ENCODE measurements at places on chromosomes 12 and 14.

DNA sequence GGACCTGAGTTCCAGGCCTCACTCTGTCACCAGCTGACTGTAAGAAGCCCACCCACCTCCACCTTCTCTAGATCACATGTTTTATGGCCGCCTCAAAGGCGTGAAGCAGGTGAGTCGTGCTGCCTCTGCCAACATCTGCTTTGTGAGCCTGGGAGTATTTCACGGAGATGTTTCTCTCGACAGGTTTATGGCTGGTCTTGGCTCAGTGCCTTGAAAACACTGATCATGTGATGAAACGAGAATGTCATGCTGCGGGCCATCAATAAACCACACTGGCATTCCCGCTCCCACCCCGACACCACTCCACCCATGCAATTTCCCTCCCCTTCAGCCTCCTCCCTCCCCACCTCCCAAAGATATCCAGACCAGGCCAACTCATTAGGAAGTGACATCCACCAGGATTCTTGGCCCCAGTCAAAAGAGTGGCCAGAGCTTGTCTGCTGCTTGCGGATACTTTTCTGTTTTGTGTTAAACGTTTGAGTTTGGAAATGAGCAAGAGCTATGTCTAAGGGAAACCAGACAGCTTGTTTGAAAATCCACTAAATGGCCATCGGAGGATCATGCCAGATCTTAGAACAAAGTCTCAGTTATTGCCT, 53.8 kb upstream of the NTF3 start:
- no peaks in the 10 kb centered on the region for H3K4me1 ChIP-seq
- H3K27ac ChIP-seq = no peak overlapping the region
- H3K36me3 ChIP-seq = no peaks in the 10 kb centered on the region
- H3K27me3 ChIP-seq = no peaks in the 10 kb centered on the region

- H3K36me3 ChIP-seq = no peaks in the 10 kb centered on the region
- H3K4me3 ChIP-seq = no peak overlapping the region
- no peak overlapping the region for H3K27ac ChIP-seq
- no peak for DNase-seq
Measured at GRCh38 chr14:25340882-25341281, 290.9 kb upstream of the STXBP6 start.

DNA sequence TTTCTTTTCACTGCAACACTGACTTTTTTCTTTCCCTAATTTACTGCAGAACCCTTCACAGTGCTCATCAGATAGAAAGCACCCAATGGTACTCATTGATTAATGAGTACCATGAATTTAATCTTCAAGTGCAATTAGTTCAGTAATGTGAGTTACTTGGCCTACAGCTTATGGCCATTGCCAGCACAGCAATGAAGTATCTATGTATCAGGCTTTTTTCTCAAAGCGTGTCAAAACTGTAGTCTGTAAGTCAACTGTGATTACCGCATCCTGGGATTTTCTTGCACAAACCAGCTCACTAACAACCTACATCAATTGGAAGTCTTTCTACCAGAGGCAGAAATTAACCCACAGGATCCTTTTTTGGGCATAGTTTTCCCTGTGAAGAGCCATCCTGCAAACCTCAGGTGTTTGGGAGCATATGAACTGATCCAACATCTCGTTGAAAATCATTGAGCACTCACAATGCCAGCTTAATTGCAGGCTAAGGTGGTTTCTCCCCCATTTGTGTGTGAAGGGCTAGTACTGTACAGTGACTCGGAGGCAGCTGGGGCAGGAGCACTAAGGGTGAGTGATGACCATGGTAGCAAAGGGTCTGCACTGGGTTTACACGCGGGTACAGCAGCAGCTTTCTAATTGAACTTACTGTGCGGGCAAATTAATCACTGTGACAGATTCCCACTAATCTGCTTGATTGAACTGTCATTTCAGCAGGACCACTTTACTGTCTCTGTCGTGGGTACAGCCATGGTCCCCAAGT, 619.3 kb downstream of the SNAPC1 start:
- H3K4me3 ChIP-seq = no peak overlapping the region
- no peak for DNase-seq
- no peaks in the 10 kb centered on the region for H3K4me1 ChIP-seq

DNA sequence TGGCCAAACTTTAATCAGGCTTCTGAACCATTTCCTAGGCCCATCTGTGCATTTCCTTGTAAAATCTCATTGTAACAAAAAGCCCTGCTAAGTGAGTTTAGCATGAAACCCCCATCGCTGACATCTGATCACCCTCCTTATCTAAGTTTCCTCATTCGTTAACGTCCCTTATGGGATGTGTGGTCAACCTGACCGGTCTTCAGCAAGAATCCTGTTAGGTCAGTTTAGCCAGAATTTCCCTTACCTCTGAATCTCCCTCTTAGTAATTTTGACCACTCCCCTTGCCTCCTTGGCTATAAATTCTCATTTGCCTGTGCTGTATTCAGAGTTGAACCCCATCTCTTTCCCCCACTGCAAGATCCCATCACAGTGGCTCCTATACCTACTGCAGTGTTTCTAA, 239.3 kb downstream of the RMST start:
- H3K27ac ChIP-seq = no peak overlapping the region
- no peak for DNase-seq
- H3K4me1 ChIP-seq = no peaks in the 10 kb centered on the region
- no peak overlapping the region for H3K4me3 ChIP-seq
- H3K36me3 ChIP-seq = no peaks in the 10 kb centered on the region

DNA sequence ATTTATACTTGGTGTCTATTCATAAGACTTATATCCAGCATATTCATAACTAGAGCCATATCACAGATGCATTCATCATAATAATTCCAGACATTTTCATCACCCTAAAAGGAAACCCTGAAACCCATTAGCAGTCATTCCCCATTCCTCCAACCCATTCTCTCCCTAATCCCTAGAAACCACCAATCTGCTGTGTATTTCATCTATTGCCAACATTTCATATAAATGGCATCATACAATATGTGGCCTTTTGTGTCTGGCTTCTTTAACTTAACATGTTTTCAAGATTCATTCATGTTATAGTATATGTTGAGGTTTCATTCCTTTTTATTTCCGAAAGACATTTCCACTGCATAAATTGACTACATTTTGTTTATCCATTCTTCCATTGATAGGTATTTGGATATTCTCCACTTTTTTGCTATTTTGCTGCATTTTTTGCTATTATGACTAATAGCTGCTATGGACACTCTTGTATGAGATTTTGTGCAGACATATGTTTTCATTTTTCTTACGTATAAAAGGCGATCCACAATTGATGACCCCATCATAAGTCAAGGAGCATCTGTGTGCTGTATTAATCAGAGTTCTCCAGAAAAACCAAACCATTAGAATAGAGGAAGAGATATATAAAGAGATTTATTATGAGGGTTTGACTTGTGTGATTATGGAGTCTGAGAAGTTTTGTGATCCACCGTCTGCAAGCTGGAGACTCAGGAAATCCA, 5.1 kb upstream of the OAS2 start:
- H3K4me3 ChIP-seq = no peak overlapping the region
- no peaks in the 10 kb centered on the region for H3K27me3 ChIP-seq
- H3K27ac ChIP-seq = no peak overlapping the region
- peaks cover 5% of the 10 kb centered on the region for H3K36me3 ChIP-seq
- H3K4me1 ChIP-seq = peaks cover 14% of the 10 kb centered on the region

DNA sequence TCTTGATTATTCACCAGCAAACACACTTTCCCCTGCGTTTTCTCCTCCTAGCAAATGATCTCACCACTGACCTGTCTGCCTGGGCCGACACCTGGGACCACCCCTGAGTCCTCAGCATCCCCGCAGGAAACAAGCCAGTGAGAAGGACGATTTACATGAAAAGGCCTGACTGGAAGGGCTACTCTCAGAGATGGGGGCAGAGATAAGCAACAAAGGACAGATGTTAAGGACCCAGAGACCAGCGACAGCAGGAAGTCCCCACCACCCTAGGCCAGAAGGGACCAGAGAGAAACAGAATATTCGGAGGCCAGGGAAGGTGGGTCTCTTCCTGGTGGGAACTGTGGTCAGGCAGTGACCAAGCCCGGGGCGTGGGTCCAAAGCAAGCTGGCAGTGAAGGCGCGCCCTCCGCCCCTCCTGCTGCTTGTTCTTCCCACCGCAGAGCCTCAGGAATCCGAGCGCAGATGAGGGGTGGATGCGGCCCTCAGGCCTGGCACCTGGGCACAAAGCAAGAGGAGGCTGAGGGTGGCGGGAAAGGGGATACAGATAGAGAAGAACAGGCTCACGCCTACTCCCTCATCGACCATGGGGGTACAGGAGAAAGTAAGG, 55.8 kb downstream of the STX2 start:
- no peaks in the 10 kb centered on the region for H3K27me3 ChIP-seq
- no peaks in the 10 kb centered on the region for H3K36me3 ChIP-seq
- no peak for DNase-seq
- H3K4me1 ChIP-seq = no peaks in the 10 kb centered on the region

GRCh38 chr12:116515684-116516083, 43.5 kb upstream of the MAP1LC3B2 start:
- no peak for DNase-seq
- no peak overlapping the region for H3K27ac ChIP-seq
- H3K27me3 ChIP-seq = no peaks in the 10 kb centered on the region
- no peak overlapping the region for H3K4me3 ChIP-seq

GRCh38 chr12:65740873-65741600, 83.2 kb upstream of the HMGA2 start:
- H3K27ac ChIP-seq = no peak overlapping the region
- H3K27me3 ChIP-seq = no peaks in the 10 kb centered on the region
- no peaks in the 10 kb centered on the region for H3K4me1 ChIP-seq
- DNase-seq = peak; percentile 29

- H3K27me3 ChIP-seq = no peaks in the 10 kb centered on the region
- no peaks in the 10 kb centered on the region for H3K4me1 ChIP-seq
- DNase-seq = no peak
- no peak overlapping the region for H3K27ac ChIP-seq
- H3K4me3 ChIP-seq = no peak overlapping the region
Measured at GRCh38 chr12:26271889-26272492, 76.6 kb downstream of the SSPN start.

DNA sequence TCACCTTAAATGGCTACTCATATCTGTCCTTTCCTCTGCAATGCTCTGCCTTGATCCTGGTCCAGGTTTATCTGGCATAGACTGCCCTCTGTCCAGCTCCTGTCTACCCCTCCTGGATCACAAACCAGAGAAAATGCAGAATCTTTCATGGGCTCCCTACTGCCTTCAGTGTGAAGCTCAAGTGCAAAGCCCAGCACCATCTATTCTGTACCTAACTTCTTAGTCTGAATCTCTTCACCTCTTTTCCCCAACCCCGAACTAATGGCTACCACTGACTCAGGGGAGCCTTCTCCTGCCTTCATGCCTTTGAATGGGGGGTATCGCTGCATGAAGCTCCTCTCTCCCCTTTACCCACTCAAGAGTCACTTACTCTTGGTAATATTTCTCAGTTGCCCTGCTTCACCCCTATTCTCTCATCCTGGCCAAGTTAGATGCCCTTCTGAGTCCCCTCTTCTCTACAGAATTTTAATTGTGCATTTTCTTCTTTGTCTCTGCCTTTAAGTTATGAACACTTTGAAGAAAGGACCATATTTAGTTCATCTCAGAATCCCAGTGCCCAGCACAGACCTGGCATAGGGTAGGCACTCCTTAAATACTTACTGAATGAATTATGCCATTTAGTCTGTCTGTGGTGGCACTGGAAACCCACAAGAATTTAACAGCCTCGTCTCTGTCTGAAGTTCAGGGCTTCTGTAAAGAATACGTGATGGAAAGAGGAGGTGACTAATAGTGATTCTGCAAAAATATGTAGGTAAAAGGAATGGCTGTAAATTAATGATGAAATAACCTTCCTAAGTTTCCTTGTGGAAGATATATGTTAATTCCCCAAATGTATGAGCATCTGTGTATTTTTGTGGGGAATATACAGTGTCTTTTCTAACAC, 191.3 kb upstream of the AMIGO2 start:
- H3K4me1 ChIP-seq = peaks cover 40% of the 10 kb centered on the region
- no peak for DNase-seq
- no peak overlapping the region for H3K4me3 ChIP-seq
- H3K27me3 ChIP-seq = no peaks in the 10 kb centered on the region
- H3K36me3 ChIP-seq = no peaks in the 10 kb centered on the region

DNA sequence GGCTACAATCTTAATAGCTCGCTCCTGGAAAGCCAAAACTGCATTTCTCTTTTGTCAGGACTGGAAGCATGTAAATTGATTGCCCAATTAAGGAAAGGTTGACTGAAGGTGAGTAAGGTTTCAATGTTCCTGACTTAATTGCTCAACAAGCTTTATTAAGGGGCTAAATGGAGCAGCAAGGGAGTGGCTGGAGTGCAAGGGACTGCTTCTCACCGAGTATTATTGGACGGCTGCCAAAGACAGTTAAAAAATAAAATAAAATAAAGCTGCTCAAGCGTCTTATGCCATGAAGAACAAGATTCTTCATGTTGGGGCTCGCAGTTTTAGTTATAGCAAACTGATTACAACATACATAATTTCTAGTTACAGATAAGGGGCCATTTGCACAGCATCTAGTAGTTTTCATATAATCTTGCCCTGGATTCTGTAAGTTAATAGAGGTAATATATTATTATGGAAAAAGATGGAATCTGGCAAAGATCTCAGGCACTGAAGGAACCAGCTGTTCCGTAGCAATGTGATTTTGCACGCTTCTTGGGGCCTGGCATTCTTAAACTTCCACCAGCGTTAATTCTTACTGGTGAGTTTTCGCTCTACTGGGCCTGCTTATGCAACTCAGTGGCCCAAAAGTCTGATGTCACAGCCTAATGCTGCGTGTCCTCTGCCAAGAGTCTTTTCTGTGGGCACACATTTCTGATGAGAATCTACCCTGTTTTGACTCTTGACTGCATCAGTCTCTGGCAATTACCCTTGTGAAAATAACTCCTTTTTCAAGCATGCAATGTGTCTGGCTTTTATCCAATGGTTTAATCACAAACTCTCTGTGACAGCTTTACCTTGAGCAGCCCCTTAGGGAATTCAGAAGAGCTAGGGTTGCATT, 108.5 kb downstream of the SLC38A1 start:
- no peak overlapping the region for H3K27ac ChIP-seq
- no peaks in the 10 kb centered on the region for H3K27me3 ChIP-seq
- no peaks in the 10 kb centered on the region for H3K36me3 ChIP-seq
- peaks cover 5% of the 10 kb centered on the region for H3K4me1 ChIP-seq

GRCh38 chr14:97776890-97777558, 979.8 kb downstream of the VRK1 start:
- H3K27ac ChIP-seq = no peak overlapping the region
- no peaks in the 10 kb centered on the region for H3K36me3 ChIP-seq
- H3K4me3 ChIP-seq = no peak overlapping the region
- H3K4me1 ChIP-seq = peaks cover 13% of the 10 kb centered on the region
- H3K27me3 ChIP-seq = no peaks in the 10 kb centered on the region

DNA sequence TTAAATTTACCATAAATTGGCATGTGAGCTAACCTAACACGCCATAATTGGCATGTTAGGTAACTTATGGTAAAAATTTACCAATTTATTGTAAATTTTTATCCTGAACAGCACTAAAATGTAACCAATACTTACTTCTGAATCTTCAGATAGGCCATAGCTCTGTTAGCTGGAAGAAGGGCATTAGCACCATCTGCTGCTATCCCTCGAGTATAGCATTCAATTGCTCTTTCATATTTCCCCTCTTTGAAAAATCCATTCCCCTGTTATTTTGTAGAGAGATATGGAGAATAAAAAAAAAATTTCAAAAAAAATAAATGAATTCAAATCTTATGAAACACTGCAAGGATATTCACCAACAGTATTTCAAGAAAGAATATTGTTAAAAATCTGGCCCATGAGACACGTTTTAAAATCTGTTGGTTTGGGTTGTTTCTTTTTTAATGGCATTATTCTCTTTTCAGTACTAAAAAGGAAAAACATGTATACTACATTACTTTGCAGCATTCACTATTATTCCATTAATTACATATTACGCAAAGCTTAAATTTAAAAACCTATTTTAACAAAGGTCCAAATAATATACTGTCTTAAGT, 19.1 kb downstream of the RPAP3 start:
- H3K4me3 ChIP-seq = no peak overlapping the region
- no peaks in the 10 kb centered on the region for H3K4me1 ChIP-seq
- no peak overlapping the region for H3K27ac ChIP-seq
- no peaks in the 10 kb centered on the region for H3K27me3 ChIP-seq
- DNase-seq = no peak
